Sigmoid colon (tissue), 7 donors: ENCODE measurements at places on chromosomes 11 and 22. TPM values are rescaled to one million over a fixed set of nuclear protein-coding genes. Genes with fewer than 3 reads are reported as not detected.

DNA sequence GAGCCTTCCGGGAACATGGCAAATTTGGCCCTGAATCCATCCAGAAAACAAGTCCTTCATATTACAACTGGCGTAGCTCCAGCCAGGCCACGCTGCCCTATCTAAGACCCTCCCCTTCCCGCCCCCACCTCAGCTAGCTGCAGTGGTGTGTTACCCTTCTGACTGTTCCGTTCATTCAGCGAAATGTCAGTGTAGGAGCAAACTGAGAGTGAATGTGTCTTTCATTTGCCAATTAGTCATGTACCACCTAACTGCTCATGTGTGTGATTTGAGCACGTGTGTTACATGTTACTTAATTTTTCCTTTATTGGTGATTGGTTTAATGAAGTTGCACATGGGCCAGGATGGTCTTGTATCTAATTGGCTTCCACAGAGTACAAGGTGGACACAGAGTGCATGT is 34.8 kb upstream of the POU2AF1 start:
- no peak for DNase-seq

GRCh38 chr11:45392591-45393091 is 106.5 kb upstream of the SYT13 start:
- peak; percentile 32 for DNase-seq

The PARVG gene
- 4.4 TPM for polyA plus RNA-seq

The RTN4RL2 gene
- not detected for polyA plus RNA-seq

GRCh38 chr11:107676336-107677057 is 35.4 kb downstream of the SLN start:
- DNase-seq: no peak

DNA sequence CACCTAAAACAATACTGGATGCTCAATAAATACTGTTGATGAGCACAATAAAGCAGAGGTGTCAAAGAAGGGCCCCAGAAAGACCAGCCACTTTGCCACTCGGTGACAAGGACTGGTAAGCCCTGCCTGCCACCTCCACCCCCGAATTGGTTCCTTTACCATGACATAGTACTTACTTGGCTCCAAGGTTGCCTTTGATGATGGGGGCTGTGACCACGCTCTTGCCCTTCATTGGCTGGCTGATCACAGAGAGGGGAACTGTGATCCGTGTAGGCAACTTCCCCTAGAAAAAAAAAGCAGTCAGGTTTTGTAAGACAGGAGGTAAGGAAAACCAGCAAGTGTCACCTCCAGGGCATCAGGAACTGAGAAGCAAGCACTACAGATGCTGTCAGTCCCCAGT is 29.7 kb downstream of the NFRKB start:
- DNase-seq: no peak

GRCh38 chr11:133826866-133827265 is 18.4 kb downstream of the SPATA19 start:
- no peak for DNase-seq

The MTNR1B gene
- polyA plus RNA-seq: not detected

DNA sequence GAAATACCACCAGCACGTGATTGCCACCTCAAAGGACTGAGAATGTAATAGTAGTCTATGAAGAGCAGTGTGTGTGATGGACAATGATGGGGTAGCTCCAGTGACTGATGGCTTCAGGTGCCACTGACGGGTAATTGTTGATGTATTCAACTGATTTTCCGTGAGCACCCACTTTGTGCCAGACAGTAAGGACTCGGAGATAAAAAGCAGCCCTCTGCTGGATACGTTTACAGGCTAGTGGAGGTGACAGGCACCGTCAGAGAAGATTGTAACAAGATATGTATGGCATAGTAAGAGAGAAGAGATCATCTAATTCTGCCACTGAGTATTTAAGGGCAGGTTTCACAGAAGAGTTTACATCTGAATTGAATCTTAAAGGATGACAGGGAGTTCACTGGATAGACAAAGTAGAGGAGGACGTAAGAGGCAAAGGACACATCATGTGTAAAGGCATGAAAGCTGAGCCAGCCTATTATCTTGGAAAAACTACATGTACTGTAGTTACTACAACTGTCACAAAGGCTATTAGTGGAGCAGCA is 1.1 kb upstream of the ENTHD1 start:
- DNase-seq: no peak

The ZP1 gene
- not detected for polyA plus RNA-seq

DNA sequence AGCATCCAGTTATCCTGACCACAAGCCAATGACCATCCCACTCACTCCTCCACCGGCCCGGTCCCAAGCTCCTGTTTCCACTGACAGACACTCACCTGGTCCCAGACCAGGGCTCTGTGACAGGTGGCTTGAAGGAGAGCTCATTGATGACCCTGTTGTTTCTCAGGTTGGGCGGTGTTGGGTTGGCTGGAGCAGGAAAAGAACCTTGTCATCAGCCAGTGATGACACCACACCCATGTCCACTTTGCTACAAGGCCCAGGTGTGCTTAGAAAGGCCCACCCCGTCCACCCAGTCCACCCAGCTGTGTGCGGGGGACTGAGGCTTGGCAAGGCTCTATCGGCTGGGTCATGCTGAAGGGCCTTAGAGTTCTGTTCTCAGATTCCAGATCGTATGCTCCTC is 42.9 kb downstream of the GAB4 start:
- DNase-seq: no peak

GRCh38 chr11:20026629-20027555 is 133.4 kb downstream of the DBX1 start:
- no peak for DNase-seq

DNA sequence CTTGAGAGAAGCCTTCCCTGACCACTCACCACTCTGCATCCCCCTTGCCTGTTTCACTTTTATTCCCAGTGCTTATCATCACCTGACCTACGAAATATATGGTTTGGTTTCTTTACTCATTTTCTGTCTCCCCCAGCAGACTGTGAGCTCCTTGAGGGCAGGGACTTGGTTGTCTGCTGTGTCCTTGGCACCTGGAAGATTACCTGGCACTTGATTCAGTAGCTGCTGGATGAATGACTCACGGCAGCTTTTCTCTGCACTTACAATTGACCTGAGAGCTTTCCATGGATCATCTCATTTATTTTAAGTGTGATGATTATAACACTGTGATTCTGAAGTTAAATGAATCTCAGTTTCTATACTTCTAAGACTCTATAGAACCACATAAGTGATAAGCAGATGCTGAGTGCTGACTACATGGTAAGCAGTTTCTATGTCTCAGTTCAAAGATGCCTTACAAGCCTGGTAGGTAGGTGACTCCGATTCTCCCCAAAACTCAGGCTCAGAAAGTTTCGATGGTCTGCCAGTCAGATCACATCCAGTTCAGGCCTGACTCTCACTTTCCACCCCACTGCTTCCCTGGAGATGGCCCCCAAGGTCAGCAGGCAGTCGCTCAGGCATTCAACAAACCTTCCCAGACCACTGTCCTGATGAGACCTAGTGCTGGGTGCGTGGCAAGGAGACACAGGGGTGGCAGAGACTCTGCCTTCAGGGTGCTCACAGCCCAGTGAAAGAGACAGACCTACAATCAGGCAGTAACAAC is 11.6 kb downstream of the IL2RB start:
- DNase-seq: no peak

- DNase-seq: no peak
These were observed 86.5 kb downstream of the WNT11 start for GRCh38 chr11:76119779-76120178.

The ARHGEF17 gene
- polyA plus RNA-seq: 15.9 TPM

The TMEM138 gene
- polyA plus RNA-seq: 39.9 TPM

DNA sequence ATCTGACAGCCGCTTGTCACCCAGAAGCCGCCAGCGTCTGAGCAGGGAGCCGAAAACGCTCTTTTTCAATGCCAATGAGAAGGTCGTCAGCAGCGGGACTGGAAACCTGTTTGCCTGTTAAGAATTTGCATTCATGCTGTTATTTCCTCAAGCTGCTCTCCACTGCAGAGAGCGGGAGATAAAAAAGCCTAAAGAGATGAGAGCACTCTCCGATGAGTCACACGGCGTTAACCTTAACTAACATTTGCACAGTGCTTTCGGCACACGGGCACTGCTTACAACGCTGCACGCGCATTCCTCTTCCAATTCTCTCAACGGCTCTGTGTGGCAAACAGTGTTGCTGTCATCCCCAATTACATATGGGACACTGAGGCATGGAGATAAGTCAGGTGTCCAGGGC is 40.0 kb upstream of the RTL6 start:
- no peak for DNase-seq

DNA sequence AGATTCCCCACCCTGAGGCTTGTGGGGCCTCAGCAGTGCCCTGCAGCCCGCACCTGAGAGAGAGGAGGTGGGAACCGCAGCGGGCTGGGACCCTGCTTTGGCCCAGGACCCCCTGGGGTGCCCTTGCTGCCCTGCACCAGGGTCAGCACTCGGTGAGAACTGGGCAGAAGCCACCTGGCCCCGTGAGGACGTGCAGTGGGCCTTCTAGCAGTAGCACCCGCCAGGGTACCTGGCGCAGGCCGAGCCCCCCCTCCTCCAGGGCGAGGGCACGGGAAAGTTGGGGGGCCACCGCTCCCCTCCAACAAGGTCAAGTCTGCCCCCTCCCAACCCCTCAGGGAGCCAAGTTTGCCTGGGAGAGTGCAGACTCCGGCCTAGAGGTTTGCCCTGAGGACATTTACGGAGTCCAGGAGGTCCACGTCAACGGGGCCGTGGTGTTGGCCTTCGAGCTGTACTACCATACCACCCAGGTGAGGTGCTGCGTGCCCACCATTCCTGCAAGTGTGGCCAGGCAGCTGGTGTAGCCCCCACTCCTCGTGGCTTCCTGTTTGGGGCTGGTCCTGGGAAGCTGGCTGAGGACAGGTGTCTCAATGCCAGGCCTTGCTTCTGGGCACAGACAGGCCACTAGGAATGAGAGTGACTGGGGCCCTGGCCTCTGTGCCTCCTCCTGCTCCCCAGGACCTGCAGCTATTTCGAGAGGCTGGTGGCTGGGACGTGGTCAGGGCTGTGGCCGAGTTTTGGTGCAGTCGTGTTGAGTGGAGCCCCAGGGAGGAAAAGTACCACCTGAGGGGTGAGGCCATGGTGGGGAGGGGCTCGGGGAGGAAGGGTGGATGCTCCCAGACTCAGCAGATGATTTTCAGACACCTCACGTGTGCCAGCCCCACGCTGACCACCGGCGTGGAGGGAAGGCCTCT is 3.5 kb downstream of the PGGHG start:
- DNase-seq: peak; percentile 60

- DNase-seq: no peak
These were observed 90.9 kb downstream of the LDLRAD3 start for GRCh38 chr11:36034551-36035331.

GRCh38 chr11:118656563-118657165 is 22.8 kb downstream of the TREH start:
- DNase-seq: no peak

- no peak for DNase-seq
These were observed 36.4 kb downstream of the RAB30 start for GRCh38 chr11:83035070-83035854.

GRCh38 chr22:23657727-23658126 is 25.6 kb upstream of the DRICH1 start:
- DNase-seq: no peak

The POLA2 gene
- polyA plus RNA-seq: 4.6 TPM

The TRPT1 gene
- 70.8 TPM for polyA plus RNA-seq

The GTF2H1 gene
- 27.0 TPM for polyA plus RNA-seq

GRCh38 chr11:13053255-13053917 is 44.3 kb downstream of the RASSF10 start:
- no peak for DNase-seq

The PKNOX2 gene
- 1.2 TPM for polyA plus RNA-seq

The TEAD1 gene
- 4.2 TPM for polyA plus RNA-seq

DNA sequence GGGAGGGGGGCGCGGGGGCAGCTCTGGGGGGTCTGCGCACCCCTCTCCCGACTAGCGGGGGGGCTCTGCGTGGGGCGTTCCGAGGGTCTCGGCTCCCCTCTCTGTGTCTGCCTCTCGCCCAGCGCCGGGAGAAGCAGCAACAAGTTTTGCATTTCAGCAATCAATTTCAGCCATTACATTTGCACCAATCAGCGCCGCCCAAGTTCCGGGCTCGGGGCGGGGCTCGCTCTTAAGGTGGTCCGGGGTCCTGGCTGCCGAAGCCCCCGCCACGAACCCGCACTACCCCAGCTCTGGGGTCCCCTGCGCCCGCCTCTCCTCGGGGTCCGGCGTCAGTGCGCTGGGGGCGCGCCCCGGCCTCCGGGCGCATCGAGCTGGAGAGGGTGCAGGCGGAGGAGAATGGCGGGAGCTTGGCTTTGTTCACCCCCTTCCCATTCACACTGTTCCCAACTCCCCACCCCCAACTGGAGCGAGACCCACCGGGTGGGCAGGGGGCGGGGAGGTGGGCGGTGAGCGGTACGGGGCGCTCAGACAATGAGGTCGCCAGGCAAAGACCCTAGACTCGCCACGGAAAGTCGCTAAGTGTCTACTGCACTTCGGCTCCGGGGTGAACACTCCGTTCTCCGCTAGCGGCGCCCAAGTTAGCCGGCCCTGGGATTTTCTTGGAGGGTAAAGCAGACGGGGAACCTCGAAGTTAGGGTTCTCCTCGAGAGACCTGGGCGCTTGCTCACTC is at the start of gene MN1:
Gene MN1 (minus strand): TSS at position 141 of the 730 bp plus-strand sequence. CDS start 1,213 bp downstream, outside the sequence.
- DNase-seq: no peak

DNA sequence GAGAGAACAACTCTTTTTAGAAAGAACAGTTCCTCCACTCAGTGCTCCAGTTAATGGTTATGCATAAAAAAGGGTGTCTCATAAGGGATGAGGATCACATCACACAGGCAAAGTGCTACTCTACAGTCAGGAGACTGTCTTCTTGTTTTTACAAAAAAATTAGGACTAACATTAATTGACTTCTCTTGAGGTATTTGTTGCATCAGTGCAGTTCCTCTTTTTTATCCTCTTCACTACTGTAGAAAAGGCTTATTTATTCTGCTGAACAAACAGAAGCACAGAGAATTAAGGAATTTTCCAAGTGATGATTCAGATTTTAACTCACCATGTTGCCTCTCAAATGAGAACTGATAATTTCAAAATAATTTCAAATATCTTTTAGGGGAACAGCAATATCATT is 1.9 kb downstream of the MMP8 start:
- no peak for DNase-seq

DNA sequence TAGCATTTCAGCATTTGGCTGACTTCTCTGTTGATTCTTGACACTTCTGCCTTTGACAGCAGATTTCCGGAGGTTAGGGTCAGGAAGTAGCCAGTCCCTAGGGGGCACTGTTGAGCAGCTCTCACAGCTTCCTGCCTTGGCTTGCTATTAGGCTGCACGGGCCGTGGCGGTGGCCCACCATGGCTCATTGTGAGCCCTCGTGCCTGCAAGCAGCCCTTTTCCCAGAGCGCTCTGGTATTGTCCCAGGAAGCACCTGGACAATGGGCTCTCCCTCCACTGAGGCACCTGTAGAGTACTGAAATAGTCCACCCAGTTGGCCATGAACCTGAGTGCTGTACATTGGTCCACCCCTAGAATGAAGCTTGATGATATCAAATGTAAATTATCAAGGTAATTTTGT is 100.2 kb upstream of the GAL start:
- DNase-seq: no peak

- no peak for DNase-seq
These were observed 41.0 kb downstream of the FLRT1 start for GRCh38 chr11:64076758-64077157.

The OR56B1 gene
- polyA plus RNA-seq: not detected

The COA4 gene
- 114 TPM for polyA plus RNA-seq
